ENCODE measurements at places on chromosomes 4 and X.

DNA sequence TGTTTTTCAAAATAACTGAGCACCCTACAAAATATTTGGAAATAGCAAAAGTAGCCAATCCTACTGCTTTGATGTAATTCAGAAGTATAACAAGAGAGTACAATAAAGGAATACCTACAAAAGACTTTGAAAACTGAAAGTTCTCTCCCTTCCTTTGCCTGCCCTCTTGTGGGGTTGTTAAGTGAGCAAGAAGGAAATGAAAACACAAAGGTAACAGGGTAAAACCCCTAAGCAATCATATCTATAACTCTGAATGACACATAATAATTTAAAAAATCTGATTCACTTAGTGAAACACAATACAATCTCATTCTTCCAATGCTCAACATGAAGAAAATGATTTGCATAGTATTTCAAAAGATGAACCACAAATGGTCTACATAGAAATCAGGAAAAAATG is 98.2 kb downstream of the FRYL start:
- no peak for DNase-seq

- no peak for DNase-seq
These were observed 41.1 kb downstream of the HSD17B13 start for GRCh38 chr4:87281603-87282002.

GRCh38 chr4:159455675-159456237 is 352.9 kb downstream of the RAPGEF2 start:
- no peak for DNase-seq

GRCh38 chr4:176762661-176763308 is 29.9 kb downstream of the VEGFC start:
- DNase-seq = no peak

DNA sequence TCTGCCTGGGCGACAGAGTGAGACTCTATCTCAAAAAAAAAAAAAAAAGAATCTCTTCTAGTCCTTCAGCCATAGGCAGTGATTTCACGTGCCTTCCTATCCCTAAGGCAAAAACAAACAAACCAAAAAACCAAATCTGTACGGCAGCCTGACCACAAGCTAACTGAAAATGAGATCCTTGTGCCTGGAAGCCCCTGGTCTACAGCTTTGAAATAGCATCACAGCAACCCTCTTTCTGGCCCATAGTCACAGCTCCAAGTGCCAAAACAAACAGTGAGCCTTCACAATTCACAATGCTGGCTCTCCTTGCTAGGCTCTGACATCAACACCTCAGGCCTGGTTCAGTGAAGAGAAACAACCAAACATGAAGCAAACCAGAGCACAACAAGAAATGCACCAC is 46.1 kb downstream of the TMEM150C start:
- DNase-seq = no peak

DNA sequence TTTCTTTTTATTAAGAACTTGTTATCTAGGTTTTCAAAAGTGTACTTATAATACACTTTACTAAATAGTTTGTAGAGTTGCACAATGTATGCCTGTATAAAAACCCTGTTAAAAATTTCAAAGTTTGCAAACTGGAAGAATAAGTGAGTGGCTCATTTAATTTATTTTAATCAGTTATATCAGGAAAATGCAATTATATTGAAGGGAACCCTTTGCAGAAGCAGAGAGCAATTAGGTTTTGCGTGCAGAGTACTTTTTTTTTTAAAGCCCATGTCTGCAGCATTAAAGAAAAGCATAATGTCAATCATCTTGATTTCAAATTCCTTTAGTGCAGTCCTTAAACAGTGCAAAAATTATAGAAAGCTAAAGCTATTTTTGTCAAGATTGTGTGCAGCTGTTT is 271.3 kb upstream of the LDB2 start:
- DNase-seq = no peak
